ENCODE measurements at places on chromosomes 7 and 10.

- ATAC-seq, result no peak
Measured at GRCh38 chr10:80185578-80186299, 19.6 kb downstream of the ANXA11 start.

- no peak for ATAC-seq
Measured at GRCh38 chr7:43560742-43561330, 22.1 kb upstream of the STK17A start.

DNA sequence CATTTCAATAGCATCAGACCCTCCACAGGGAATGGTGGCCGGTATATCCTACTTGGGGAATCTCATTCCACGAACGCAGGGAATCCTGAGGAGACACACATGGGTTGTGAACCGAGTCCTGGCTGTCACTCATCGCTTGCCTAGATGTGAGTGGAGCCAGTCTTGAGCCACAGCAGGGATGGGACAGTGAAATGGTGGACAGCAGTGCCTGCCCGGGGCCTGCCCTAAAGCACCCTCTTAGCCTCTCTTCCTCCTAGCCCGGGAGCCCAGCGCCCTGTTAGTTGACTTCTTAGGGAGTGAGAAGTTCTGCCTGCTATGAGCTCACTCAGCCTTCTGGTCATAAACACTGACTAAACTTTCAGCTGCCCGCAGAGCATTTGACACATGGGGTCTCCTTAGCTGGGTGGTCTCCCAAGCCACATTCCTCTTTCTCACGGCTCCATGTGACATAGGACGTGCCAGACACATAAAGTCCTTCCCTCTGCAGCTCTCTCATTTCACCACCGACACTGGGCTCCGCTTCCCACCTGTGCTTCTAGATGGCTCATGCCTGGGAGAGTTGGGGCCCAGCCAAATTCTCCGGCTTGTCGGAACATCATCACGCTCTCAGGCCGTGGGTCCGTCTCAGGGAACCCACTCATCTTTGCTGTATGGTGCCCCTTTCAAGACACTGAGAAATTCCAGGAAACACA lies 60.9 kb downstream of the TCERG1L start:
- ATAC-seq, result no peak

- ATAC-seq, result peak; percentile 48
Measured at GRCh38 chr10:93503075-93503474, 6.7 kb downstream of the CEP55 start.

- no peak for ATAC-seq
Measured at GRCh38 chr10:121449482-121449924, 148.7 kb downstream of the FGFR2 start.

DNA sequence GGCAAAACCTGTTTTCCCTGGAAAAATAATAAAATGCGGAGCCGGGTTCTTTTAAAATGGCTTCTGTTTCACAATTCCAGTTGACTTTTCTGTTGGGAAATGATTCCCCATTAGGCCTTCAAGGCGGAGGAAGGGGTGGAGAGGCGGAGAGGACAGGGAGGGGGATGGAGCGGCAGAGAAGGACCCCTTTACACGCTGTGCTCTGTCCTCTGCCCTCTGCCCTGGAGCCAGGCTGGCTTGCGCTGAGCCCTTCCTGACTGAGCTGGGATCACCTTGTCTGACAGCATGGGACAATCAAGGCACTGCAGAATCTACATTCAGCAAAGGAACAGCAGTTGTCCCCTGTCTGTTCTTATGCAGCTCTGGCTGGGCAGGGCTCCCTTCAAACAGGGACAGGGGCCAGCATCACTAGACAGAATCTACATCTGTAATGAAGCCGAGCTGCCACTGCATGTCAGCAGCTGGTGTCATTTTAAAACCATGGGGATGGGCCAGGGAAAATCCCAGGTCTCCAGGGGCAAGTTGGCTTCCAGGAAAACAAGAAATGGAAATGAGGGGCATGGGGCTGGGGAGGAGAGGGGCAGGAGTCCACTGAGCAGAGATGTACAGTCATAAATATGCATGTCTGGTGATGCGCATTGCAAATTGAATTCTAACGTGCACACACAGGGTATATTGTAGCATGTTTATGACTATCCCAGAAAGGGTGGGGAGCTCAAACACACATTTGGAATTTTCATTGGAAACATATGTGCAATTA lies 120.0 kb downstream of the MKX start:
- ATAC-seq, result no peak

DNA sequence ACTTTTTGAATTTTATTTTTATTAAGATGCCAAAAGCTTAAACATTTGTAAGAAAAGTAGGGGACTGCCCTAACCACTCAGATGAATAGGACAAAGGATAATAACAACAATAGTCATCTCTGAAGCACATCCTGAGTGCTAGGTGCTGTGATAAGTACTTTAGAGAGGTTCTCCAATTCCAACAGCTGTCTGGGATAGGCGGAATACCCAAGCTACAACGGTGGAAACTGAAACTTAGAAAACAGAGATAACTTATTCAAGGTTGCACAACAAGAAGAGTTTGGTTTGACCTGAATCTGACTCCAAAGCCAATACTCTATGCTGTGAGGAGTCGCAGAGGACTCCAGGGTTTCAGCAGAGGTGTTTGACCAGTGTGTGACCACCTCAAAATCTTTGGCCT lies 2.0 kb downstream of the RTKN2 start:
- peak; percentile 33 for ATAC-seq

- ATAC-seq, result peak; percentile 91
Measured at GRCh38 chr7:127819975-127820731, 168.2 kb downstream of the SND1 start.

- ATAC-seq, result no peak
Measured at GRCh38 chr10:44995914-44996669, 4.6 kb upstream of the ZNF22 start.

DNA sequence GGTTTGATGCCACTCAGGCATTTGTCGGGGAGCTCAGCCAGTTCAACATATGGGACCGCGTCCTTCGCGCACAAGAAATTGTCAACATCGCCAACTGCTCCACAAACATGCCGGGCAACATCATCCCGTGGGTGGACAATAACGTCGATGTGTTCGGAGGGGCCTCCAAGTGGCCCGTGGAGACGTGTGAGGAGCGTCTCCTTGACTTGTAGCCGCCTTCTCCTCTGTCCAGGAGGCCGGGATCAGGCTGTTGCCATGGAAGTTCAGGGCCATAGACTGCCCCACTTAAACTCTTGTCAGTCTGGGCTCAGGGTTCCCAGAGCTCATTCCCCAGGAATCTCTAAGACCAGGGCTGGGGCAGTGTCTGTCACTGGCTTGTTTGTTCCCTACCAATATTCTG lies 11.3 kb downstream of the NPTX2 start:
- ATAC-seq, result no peak

DNA sequence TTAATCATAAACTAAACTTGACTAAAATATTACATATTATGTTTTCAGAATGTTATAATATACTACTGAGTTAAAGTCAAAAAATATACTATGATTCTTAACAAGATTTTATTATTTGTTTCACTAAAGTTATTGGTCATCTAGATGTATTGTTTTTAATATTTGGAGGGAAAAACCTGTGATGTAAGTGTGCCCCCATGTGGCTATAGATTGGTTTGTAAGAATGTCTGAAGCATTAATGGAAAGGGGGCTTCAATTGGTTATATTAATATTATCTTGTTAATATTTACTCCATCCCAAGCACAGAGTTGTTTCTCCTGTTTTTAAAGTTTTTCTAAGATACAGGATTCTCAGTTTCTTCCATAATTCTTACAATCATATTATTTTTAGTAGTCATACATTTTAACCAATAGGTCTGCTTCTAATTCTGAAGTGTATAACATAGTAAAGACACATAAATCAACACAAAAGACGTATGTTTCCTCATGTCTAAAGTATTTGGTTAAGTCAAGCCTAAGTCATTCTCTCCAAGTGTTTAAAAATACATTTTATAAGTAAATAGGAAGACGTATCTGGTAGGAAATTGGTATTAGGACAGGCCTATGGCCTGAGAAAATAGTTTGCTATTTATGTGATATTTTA lies 58.0 kb downstream of the GNAT3 start:
- no peak for ATAC-seq

- ATAC-seq, result no peak
Measured at GRCh38 chr7:151143261-151144015, 24.1 kb downstream of the GBX1 start.

- no peak for ATAC-seq
Measured at GRCh38 chr7:118152654-118153053, 31.3 kb upstream of the LSM8 start.

DNA sequence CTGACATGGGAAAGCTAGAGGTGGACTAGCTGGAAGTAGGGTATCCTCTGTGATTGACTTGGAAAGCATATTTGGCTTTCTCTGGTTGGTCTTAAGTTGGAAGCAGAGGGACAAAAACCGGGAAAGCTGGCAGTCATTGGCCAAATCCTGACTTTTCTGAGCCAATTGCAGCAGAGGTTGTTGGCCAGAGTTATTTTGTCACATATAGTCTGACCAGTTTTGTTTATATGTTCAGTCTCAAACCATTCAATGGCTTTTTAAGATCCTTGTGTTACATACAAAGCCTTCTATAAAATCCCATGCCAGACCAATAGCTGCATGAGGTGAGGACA lies 6.3 kb downstream of the CFAP69 start:
- no peak for ATAC-seq

DNA sequence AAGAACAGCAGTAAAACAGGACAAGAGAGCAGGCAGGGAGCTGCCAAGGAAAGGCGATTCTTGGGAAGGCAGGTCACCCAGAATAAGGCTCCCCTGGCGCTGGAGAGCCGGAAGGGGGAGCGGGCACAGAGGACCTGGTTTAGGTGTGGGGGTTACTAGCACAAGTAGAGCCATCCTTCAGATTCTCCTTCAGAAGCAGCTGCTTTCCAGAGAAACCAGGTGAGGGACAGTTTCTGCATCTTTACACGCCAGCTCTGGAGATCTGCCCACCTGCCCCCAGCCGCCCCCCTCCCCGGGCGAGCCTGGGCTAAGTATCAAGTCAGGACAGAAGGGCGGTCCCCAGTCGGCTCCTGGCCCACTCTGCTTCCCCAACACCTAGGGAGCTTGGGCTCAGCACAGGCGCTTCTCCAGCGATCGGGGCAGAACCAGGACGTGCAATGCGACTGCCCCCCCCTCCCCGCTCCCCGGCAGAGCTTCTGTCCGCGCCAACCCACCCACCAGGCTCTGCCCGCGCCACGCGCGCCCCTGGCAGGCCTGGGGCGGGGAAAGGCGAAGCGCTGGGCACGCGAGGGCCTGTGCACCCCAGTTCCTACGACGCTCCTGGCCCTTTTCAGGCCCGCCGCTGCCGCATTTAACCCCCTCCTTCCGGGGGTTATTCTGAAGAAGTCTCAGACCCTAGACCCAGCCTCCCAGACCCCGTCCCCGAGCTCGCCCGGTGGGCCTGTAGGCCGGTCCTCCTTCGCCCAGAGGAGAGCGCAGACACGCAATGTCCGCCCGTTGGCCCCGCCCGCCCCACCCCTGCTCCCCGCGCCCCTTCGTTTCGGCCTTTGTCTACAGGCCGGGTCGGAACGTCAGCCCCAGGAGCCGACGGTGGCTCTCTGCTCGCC lies 4.4 kb upstream of the EN2 start:
- no peak for ATAC-seq

DNA sequence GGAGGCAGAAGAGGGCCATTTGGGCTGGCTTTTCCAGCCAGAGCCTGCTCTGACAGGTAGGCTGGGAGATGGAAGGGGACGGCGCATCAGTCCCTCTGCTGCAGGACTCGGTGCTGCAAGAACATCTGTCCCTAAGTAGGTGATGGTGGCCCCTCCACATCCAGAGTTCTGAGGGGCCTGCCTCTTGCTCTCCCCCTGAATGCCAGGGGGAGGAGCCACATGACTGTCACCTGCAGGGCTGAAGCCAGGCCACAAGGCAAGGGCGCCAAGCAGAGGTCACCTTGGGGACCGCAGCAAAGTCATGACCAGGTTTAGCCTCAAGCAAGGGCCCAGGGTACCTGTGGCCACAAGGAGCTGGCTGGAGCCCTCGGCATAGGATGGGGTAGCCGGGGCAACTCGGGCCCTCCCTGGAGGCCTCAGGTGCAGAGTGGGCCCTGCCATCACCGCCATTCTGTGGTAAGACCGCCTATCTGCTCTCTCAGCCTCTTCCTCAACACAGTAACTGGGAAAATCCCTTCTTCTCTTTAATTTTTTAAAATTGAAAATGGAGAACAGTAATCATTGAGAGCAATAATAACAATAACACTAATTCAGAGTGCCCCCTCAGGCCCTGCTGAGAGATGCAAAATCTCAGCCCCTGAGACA lies 99.3 kb downstream of the FAM53B start:
- no peak for ATAC-seq

DNA sequence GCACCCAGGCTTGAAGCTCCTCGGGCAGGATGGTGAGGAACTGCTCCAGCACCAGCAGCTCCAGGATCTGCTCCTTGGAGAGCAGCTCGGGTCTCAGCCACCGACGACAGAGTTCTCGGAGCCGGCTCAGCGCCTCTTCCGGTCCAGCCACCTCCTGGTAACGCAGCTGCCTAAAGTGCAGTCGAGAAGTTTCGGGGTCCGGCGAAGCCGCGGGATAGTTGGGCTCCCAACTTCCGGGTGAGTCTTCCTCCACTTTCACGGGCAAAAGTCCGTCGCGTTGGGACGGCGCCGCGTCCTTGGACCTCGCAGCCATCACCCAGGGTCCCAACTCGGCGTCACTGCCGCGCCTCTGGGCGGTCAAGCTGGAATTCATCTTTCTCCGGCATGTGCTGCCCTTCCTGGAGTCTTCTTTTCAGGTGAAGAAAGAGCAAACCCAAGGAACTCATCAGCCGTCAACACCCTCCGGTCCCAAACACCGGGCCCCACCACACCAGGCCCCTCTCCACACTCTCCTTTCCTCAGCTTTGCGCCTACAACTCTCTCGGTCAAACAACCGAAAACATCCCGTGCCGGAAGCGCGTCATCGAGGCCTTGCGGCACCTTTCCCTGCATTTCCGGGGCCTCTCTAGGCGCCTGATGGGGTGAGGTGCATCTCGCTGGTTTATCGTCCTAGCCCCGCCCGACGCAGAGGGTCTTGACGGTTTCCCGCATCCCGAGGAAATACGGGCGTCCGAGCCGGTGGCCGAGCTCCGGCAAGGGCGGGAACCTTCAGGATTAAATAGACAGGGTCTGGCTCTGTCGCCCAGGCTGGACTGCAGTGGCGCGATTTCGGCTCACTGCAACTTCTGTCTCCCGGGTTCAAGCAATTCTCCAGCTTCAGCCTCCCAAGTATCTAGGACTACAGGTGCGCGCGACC lies at the start of gene ZNF394:
ZNF394 (minus strand) TSS at position 561 of the 916 bp plus-strand sequence; CDS start at position 373, 188 bp downstream.
- peak; percentile 56 for ATAC-seq

GRCh38 chr7:128904381-128905197 lies 5.9 kb downstream of the KCP start:
- ATAC-seq, result peak; percentile 60

DNA sequence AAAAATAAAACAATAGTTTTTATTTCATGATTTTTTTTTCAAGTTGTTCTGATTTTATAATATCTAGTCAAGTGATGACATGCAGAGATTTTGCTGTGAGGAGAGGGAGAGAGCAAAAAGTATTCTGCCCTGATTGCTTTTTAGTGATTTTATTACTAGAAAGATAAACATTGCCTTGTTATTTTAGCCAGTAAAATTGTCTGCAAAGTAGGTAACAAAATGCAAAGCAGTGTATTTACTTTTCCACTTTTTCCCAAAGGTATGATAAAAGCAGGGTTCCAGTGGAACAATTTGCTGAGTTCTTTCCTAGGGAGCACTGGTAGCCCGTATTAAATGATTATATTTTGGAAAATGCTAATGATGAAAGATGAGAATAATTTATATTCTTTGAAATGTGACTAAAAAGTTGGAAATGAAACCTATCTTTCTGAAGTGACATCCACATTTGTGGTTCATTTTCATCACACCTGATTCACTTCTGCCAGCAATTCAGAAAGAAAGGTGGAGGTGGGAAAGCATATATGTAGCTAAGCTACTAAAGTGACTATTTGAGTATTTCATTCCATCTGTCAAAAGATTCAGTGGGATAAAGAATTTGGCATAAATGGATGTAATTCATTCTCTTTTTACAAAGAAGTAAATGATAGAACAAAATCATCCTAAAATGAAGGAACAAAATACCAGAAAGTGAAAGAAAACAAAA lies 300.3 kb downstream of the ADK start:
- ATAC-seq, result peak; percentile 48
